ENCODE measurements at places on chromosomes 1 and 21.

DNA sequence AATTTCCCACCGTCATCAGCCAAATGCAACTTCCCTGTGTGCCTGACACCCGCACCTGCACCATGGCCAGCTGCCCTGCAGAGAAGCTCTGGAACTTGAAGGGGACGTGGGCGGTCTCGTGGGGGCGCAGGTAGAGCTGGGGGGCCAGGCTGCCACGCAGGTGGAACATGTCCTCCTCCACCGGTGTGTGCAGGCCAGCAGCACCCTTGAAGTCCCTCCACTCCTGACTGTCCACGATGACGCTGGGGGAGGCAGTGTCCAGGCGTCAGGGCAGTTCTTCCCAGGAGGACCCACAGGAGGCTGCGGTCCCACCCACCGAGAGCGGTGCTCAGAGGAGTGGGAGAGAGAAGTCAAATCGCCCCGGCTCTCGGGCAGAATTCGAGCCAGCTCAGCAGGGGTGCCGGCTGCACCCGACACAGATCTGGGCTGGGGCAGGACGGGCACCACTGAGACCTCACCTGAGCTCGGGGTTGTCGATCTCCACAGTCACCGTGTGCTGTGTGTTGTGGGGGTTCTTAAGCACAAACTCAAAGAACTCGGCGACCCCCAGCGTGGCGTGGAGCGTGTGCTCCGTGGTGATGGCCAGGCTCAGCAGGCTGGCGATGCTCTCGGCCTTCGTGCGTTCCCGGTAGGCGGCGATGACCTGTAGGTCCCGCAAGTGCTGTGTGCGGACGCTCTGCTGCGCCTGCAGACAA lies 117.7 kb downstream of the NPHP4 start:
- DNase-seq = no peak

- DNase-seq = no peak
Measured at GRCh38 chr1:159177272-159177907, 6.0 kb downstream of the CADM3 start.

- no peak for DNase-seq
Measured at GRCh38 chr1:117879284-117879683, 50.1 kb downstream of the GDAP2 start.

DNA sequence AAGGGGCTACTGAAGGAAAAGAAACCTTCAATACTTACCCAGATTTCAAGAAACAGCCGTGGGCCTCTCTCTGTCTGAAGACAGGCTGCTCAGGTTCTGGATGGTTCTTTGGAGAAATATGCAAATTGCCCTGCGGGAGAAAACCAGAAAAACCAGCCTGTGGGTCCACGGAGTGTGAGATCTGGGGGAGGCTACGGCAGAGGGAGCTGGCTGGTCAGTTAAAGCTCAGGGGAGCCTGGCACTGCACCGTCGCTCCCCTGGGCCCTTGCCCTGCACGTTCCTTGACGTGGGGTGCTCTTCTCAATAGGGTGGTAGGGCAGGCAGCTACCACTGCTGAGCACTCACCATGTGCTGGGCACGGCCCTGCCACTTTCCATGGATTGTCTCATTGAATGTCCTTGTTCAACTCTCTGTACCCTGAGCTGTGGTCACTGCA lies 12.7 kb downstream of the TMCO4 start:
- no peak for DNase-seq

- DNase-seq = no peak
Measured at GRCh38 chr1:41365772-41366454, 4.7 kb downstream of the FOXO6 start.

DNA sequence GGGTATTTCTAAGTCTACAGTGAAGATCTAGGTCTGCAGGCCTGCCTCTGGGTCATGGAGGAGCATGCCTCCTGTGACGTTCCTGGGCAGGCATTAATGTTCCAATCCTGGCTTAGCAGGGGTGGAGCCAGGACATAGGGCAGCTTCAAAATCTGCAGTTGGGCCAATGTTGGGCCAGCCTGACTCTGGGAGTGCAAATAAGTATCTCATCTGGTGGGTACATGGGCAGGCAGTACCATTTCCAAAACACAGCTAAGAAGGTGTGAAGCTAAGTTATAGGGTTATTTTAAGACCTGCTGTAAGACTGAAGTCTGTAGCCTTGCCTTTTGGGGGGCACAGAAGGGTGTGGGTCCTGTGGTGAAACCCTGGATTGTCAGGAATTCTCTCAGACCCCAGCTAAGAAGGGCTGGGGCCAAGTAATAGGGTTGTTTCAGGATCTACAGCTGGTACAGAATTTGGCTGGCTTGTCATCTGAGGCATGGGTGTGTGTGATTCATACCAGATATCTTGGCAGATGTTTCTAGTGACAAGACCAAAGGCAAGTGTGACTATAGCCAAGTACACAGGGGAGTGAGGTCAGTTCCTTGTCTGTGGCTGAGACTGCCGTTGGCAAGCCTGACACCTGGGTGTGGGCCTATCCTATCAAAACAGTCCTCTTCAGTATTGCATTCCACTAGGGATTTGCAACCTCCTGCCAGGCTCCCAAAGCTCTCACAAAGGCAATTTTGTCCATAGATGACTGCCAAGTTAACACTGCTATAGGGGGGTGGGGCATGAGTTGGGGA lies 468.7 kb upstream of the B3GALT2 start:
- DNase-seq = no peak

GRCh38 chr1:234111458-234112142 lies 207.1 kb downstream of the SLC35F3 start:
- no peak for DNase-seq

- DNase-seq = no peak
Measured at GRCh38 chr1:17805869-17806684, 50.9 kb downstream of the ACTL8 start.

- DNase-seq = no peak
Measured at GRCh38 chr1:181906631-181907030, 154.9 kb downstream of the ZNF648 start.

DNA sequence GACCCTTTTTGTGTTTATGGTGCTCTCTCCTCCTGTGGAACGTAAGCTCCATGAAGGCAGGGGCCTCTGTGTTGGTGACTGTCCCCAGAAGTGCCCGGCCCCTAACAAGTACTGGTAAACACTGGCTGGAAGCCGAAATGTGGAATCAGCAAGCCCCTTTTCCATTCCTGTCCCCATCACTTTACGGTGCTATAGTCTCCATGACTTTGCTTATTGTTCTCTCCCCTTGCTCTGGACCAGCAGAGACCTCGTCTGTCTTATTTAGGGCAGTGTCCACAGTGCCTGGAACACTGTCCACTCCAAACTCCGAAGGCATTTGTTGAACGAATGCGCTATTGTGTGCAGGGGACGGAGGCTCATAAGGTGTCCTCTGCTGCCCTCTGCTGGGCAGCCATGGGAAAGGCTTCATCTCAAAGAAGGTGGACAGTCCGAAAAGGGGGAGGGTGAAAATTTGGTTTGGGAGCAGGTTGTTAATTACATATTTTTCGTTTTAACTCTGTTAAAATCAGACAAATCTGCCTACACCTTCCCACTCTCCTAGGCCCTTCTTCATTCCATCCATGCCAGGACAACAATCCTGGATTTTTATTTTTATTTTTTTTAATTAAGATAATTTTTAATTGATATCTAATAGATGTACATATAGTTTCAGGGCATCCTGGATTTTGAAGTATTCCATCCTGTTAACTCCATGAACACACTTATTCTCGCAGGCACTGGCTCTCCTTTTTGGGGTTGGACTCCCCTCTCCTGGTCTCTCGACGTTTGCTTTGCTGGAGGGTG lies 115.6 kb downstream of the PGBD5 start:
- DNase-seq = no peak

DNA sequence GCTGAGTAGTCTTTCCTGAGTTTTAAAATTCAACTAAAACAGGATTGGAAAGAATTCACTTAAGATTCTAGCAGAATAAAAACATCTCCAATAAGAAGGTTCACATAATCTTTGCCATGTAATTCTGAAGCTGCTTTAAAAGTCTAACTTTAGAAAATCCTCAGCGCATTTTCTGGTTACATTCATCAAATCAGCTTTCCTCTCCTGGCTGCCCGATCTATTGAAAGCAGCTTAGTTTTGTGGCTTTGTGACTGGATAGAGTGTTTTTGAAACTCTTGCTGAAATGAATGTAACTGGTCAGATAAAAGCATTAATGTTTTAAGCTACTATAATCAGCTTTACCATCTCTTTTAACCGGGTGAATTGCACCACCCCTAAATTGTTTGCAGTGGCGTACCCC lies 66.8 kb downstream of the DOP1B start:
- DNase-seq = no peak

DNA sequence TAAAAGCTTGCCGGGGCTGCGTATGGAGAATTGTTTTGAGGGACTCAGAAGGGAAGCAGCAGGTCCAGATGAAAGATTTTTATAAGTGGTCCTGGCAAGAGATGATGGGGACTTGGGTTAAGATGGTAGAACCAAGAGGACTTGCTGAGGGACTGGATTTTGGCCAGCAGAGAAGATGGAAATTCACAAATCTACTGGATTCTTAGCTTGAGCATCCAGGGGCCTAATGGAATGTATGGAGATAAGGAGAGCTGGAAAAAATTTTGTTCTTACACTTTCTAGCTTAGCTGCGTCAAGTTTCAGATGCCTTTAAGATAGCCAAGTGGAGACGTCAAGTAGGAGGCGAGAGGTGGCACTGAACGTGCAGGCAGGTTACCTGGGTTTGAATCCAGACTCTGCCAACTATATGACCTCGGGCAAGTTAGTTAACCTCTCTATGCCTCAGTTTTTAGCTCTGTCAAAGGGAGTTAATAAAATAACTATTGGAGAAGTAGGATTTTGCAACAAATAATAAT lies 3.4 kb upstream of the RBP7 start:
- no peak for DNase-seq

DNA sequence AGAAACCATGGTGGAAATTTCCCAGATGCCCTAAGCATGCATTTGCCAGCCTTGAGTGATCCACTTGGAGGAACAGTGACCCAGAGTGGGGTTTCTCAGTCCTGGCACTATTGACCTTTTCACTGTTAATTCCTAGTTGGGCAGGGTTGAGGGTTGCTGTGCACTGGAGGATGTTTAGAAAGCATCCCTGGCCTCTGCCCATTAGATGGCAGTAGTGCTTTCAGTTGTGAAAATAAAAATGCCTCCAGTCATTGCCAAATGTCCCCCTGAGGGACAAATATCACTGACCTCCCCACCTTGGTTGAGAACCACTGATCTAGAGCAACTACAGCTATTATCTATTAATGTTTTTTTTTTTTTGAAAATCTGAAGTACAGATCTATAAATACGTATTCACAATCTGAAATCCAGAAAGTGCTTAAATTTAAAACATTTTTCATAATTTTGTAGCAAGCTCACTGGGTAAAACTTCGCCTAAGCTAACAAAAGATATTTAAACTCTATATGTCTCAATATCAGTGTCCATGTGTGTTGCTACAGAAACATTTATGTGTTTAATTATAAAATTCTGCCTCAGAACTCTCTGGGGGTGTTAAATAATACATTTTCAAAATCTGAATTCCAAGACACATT lies 27.3 kb downstream of the F3 start:
- DNase-seq = no peak

DNA sequence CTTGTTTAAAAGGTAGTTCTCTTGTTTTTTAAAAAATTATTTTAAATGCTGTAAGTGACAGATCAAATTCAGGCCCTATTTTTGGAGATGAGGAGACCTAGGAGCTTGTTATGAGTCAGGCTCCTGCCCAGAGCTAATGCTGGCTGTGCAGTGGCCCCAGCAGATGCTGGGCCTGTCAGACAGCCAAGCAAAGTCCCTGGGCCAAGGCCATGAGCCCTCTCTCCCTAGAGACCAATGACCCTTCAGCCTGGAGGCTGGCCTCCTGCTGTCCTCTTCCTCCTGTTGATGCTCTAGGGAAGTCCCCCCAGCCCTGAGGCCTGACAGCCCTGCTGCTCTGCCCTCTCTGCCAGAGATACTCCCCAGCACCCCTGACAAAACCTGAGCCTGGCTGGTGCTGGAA lies 128.1 kb upstream of the CTTNBP2NL start:
- DNase-seq = no peak

- no peak for DNase-seq
Measured at GRCh38 chr1:20376880-20377494, 86.3 kb downstream of the VWA5B1 start.

GRCh38 chr1:53046930-53047329 lies 15.1 kb upstream of the PODN start:
- DNase-seq = no peak
